Breast epithelium (tissue), 4 donors: ENCODE measurements at places on chromosomes 4 and X.

DNA sequence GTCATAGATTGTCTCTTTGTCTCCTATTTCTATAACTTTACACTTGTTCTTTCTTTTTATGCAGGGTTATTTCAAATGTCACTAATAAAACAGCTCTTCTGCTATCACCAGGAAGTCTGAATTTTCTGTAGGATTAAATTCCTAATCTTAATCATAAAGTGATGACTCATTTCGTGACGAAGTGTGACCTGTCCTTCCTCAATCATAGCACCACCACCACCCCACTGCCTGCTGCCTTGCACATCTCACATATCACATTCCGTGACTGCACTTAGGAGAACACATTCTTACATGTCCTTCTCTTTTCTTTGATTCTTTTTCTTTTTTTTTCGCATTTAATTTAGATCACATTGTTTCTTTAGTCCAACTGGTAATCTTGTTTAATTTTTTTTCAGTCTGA lies 57.7 kb upstream of the UGT2B7 start:
- H3K36me3 ChIP-seq: no peaks in the 10 kb centered on the region
- no peaks in the 10 kb centered on the region for H3K27me3 ChIP-seq
- H3K4me1 ChIP-seq: no peaks in the 10 kb centered on the region
- no peak for DNase-seq
- no peak overlapping the region for H3K27ac ChIP-seq
- H3K4me3 ChIP-seq: no peak overlapping the region

DNA sequence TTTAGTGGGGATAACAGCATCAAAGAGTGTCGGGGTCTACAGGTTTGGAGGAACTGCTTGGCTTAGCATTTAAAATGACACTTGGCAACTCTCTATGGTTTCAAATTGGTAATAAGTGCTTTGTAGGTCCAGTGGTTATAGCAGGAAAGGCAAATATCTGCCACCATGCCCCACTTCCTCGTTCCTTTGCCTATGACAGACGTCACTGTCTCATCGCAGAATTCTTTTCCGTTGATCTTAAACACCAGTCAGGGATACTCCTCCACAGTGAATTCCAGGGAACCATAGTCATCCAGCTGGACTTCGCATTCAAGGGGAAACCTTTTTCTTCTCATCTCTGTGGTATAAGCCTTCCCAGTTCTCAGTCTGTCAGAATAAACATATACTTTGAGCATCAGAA lies 319.1 kb downstream of the GPAT3 start:
- no peak overlapping the region for H3K27ac ChIP-seq
- no peaks in the 10 kb centered on the region for H3K27me3 ChIP-seq
- H3K4me1 ChIP-seq: no peaks in the 10 kb centered on the region

GRCh38 chr4:38868059-38868960 lies 704 bp downstream of the FAM114A1 start:
- peak overlapping the region; percentile 95 for H3K4me3 ChIP-seq
- DNase-seq: peak; percentile 39
- peak overlapping the region; percentile 95 for H3K27ac ChIP-seq
- H3K36me3 ChIP-seq: no peaks in the 10 kb centered on the region
- no peaks in the 10 kb centered on the region for H3K4me1 ChIP-seq
- no peaks in the 10 kb centered on the region for H3K27me3 ChIP-seq

GRCh38 chr4:94758141-94758699 lies 465 bp downstream of the BMPR1B start:
- no peak for DNase-seq
- H3K36me3 ChIP-seq: no peaks in the 10 kb centered on the region
- H3K27ac ChIP-seq: peak overlapping the region; percentile 48
- H3K4me3 ChIP-seq: peak overlapping the region; percentile 84
- H3K27me3 ChIP-seq: no peaks in the 10 kb centered on the region
- H3K4me1 ChIP-seq: no peaks in the 10 kb centered on the region

GRCh38 chr4:147984065-147984777 lies 252.3 kb downstream of the ARHGAP10 start:
- no peaks in the 10 kb centered on the region for H3K36me3 ChIP-seq
- DNase-seq: no peak
- H3K27me3 ChIP-seq: no peaks in the 10 kb centered on the region
- no peak overlapping the region for H3K27ac ChIP-seq
- H3K4me3 ChIP-seq: no peak overlapping the region
